GM12878 (cell line): ENCODE measurements at places on chromosomes 6 and 20. TPM values are rescaled to one million over a fixed set of nuclear protein-coding genes. Genes with fewer than 3 reads are reported as not detected.

The RSPH9 gene
- total RNA-seq = not detected in 2 replicates

The HDGFL1 gene
- 0.69 and 1.1 TPM in 2 replicates for total RNA-seq

The UST gene
- total RNA-seq = 2.2 and 2.4 TPM in 2 replicates

The LY6G5C gene
- total RNA-seq = 1.7 and 1.8 TPM in 2 replicates

The TAP2 gene
- total RNA-seq = 77.2 and 87.3 TPM in 2 replicates

The PDSS2 gene
- 10.1 and 10.5 TPM in 2 replicates for total RNA-seq

The ZNF341 gene
- 4.0 and 5.0 TPM in 2 replicates for total RNA-seq

GRCh38 chr6:56406276-56407269 is 159.2 kb upstream of the COL21A1 start:
- peak; percentile 34 for DNase-seq

- DNase-seq = no peak
Observed at GRCh38 chr20:50256577-50256976, 65.9 kb downstream of the CEBPB start.

GRCh38 chr6:117906507-117906957 is 532 bp upstream of the SLC35F1 start:
- DNase-seq = peak; percentile 8

DNA sequence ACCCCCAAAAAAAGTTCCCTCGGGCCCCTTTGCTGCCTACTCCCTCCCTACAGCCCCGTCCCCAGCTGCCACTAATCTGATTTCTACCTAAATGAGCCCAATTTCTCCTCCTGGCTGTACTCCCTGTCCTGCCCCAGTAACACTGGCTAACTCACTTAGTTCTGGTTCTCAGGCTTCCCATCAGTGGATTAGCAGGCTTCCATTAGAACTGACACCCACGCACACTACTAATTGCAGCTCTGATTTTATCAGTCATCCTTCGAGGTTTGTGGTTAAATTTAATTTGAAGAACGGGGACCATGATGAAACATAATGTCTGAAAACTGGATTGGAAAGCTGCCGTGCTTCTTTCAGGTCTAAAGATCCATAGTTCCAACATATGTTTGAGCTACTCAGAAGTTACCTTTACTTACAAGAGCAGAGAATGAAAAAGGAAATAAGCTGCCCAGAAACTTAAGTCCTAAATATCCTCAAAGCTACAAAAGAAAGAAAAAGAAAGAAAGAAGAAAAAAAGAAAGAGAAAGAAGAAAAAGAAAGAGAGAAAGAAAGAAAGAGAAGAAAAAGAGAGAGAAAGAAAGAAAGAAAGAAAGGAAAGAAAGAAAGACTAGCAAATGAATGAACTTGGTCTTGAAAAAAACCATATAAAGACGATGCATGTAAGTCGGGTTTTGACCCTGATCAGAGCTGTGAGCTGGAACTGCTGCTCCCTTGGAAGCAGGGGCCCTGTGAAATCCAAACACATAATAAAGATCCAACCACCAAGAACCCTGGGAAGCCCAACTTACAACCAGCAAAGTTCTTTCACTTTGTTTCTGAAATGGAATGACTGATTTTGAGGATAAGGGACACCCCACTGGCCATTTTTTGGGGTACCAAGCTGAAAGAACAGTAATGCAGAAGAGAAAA is 51.7 kb downstream of the CNKSR3 start:
- no peak for DNase-seq
